ENCODE measurements at places on chromosomes 4 and X. TPM values are rescaled to one million over a fixed set of nuclear protein-coding genes. Genes with fewer than 3 reads are reported as not detected.

Gene CSAG1
- not detected for total RNA-seq

Gene POU4F2
- total RNA-seq = not detected

Gene GAGE10
- not detected for total RNA-seq

Gene SPATA4
- total RNA-seq = not detected

Gene MCTS1
- total RNA-seq = 25.2 TPM

Gene RHOXF1
- not detected for total RNA-seq

Gene SHROOM2
- total RNA-seq = 11.0 TPM

Gene CPZ
- total RNA-seq = not detected

Gene HAND2
- total RNA-seq = not detected

Gene TLR2
- total RNA-seq = 0.09 TPM

Gene USP17L20
- total RNA-seq = not detected

Gene PLS3
- 320 TPM for total RNA-seq

Gene CENPI
- 4.6 TPM for total RNA-seq

Gene ASB9
- total RNA-seq = 0.43 TPM

Gene PCDH10
- total RNA-seq = 0.09 TPM

Gene STK32B
- total RNA-seq = 20.8 TPM

Gene F9
- not detected for total RNA-seq

Gene CCKAR
- total RNA-seq = not detected

Gene SEPSECS
- total RNA-seq = 8.8 TPM

Gene EVC
- total RNA-seq = 16.6 TPM

Gene NSUN7
- total RNA-seq = under 0.01 TPM

Gene CXCR3
- total RNA-seq = not detected

Gene RHOXF2
- not detected for total RNA-seq

Gene TCP11X2
- not detected for total RNA-seq

Gene NXT2
- total RNA-seq = 17.5 TPM

Gene BEND2
- total RNA-seq = not detected

Gene PDCL2
- not detected for total RNA-seq

Gene TMPRSS11F
- total RNA-seq = not detected

Gene ZMAT1
- 0.76 TPM for total RNA-seq

Gene MAOB
- total RNA-seq = 0.09 TPM

Gene MTTP
- 0.09 TPM for total RNA-seq

All from dermis lymphatic vessel endothelial cell (primary cell).